Tibial nerve (tissue), 4 donors: ENCODE measurements at places on chromosomes 3 and 15.

DNA sequence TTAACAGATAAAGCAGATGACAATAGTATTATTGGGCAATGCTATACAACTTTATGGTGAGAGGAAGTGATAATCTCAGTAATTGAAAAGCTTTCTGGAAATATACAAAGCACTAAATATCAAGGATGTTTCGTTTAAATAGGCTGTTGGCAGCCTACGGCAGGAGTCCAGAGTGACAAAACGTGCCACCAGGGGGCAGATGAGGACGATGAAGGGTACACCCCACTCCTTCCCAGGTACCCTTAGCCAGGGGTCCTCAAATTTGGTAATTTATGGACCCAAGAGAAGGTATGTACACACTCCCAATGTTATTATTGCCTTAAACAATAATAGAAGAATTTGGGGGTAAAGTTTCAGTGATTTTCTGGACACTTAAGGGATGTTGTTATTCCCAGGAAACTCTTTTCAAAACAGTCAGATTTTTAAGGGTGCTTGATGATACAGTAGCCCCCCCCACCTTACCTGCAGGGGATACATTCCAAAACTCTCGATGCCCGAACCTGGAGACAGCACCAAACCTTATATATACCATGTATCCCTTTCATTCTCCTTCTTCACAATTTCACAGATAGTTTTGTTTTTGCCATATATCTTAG lies 1.4 kb upstream of the MAGEL2 start:
- DNase-seq: peak; percentile 45

DNA sequence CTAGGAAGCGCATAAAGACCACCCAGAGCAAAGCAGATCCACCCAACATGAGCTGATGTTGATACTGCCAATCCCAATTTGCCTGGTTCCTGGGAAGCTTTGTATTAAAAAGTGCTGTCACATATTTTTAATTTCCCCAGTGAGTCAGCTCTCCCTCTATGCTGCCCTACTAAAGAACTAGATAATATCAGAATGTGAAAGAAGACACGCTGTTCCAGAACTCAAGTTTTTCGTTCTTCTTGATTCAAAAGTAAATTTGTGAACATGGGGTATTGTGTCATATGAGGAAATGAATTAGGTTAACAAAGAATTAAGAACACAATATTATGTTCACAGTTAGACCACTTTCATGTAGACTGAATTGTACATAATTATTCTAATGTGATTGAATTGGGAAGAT lies 734.2 kb upstream of the ALCAM start:
- no peak for DNase-seq

DNA sequence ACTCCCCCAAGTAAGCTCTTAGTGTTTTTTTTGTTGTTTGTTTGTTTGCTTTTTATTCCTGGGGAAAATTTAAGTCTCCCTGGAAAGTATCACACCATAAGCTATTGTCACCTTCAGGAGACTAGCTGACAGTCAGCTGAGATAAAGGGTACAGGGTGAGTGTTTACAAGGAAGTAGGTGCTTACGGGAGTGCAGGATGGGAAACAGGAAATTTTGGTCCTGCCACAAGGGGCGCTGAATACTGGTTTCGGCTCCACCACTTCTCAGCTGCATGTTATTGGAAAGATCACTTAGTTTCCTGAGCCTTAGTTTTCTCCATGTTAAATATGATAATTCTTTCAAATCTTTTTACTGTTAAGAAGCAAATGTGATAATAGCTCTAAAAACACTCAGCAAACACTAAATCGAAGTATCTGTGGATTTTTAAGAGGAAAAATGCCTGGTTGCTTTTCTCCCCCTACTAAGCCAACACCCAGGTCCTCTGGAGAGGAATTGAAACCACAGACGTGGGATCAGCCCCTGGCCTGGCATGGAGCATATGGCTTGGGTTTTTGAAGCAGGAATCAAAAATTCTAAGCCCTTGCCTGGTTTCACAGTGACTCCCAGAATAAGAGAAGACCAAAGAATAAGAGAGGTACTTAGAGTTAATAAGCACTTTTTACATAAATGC lies 90.7 kb downstream of the SCN11A start:
- DNase-seq: no peak

DNA sequence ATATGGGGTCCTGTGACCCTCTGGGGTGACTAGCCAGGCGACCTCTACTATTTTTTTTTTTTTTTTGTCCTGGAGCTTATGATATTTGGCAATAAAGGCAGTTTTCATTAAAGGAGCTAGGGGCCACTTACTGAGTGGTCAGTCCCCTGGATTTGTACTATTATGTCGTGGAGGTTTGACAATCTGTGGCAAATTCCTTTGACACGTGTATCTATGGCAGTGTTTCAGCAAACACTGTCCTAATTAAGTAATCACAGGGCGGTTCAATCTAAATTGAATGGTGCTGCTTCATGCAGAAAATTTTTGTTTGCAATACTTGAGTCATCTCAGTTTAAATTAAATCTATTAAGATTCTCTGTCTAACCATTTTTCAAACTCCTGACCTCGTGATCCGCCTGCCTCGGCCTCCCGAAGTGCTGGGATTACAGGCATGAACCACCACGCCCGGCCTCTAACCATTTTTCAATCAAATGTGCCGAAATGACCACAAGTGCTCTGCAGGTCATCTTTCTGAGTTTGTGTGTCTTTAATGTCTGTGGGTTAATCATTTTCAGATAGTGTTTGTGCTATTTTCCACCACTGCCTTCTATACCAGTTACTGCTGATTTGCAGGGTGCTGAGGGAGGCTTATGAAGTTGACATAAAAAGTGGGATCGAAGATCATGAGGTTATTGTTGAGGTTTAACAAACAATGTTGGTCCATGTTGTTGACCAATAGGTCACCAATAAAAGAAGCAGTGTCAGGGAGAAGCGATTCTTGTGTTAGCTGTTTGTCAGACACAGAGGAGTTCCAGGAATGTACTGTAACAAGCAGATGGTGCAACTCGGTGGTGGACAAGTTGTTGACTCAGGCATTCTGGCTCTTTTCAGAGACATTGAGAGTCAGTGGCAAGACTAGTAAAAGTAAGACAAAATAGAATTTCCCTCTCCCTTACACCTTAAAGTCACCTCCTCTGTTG lies 18.6 kb upstream of the SLC2A2 start:
- no peak for DNase-seq

GRCh38 chr15:29695489-29696167 lies 126.6 kb downstream of the TJP1 start:
- no peak for DNase-seq

DNA sequence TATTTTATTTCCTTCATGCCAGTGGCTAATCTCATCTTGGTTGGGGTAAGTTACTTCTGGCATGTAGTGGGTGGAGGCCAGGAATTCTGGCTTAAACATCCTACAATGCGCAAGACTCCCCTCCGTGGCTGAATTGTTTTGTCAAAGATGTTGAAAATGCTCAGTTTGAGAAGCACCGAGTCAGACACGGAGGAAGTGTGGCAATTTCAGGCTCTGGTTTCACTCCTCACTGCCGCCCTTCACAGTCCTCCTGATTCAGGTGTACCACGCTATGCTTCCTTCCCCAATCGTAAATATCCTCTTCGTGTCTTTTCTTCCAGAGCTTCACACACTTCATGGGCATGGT lies 150.7 kb downstream of the OPA1 start:
- DNase-seq: no peak

- no peak for DNase-seq
Observed at GRCh38 chr3:28556195-28556594, 207.6 kb upstream of the AZI2 start.

DNA sequence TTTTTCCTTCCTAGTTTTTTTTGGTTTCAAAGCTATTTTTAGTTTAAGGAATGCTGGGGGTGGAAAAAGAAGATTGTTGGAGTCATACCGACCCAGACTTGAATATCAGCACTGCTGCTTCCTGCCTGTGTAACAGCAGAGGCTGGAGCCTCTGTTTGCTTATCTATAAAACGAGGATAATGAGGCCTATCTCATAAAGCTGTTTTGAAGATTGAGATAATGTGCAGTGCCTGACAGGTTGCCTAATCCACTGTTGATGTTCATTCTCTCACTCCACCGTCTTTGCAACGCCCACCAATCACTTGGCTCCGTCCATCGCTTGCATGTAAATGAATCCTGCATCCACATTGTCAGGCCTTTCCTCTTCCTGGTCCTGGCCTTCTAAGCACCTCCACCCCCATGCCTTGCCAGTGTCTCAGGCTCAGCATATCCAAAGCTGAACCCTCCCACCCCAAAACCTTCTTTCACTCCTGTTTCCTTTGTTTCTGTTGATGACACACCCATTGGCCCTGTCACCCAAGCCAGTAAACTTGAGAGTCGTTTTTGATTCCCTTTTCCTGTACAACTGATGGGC lies 94.9 kb downstream of the MEX3B start:
- DNase-seq: no peak

- DNase-seq: no peak
Observed at GRCh38 chr3:31448035-31448881, 84.5 kb upstream of the STT3B start.

GRCh38 chr3:114350690-114351089 lies 56.9 kb downstream of the TIGIT start:
- DNase-seq: no peak

- no peak for DNase-seq
Observed at GRCh38 chr15:61367953-61368352, 138.9 kb upstream of the RORA start.

DNA sequence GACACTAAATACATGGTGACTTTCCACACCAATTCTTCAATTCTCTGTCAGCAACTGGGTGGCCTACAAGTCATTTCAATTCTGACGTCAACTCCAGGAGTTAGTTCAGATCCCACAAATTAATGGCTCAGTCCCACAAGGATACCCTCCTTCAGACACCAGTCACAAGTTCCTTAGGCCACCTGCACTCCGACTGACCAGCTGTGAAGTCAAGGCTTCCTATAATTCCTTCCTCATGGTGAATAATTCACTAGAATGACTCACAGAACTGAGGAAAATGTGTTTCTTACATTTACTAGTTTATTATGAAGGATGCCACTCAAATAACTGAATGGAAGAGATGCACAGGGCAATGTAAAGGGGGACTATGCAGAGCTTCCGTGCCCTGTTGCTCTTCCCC lies 6.3 kb upstream of the PIAS1 start:
- no peak for DNase-seq

GRCh38 chr15:77838061-77838460 lies 205.3 kb upstream of the LINGO1 start:
- DNase-seq: no peak

GRCh38 chr3:44159696-44160300 lies 81.9 kb upstream of the TOPAZ1 start:
- DNase-seq: no peak

DNA sequence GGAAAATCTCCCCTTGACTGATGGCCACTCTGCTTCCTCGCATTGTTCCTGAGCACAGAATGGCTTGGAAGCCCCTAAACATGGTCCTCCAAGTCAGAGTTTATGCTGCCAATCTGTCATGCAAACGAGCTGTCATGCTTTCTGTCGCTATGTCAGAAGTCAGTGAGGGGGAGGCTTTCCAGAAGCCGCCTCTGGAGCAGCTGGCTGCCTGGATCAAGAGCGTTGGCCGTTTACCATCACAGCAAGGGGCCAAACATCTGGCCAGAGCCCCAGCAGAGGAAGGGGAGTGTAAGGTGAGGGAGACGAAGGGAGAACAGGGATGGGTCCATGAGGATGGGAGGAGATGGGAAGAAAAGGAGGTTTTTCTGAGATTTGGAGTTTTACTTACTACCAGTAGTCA lies 372.6 kb upstream of the NR2F2 start:
- DNase-seq: no peak

DNA sequence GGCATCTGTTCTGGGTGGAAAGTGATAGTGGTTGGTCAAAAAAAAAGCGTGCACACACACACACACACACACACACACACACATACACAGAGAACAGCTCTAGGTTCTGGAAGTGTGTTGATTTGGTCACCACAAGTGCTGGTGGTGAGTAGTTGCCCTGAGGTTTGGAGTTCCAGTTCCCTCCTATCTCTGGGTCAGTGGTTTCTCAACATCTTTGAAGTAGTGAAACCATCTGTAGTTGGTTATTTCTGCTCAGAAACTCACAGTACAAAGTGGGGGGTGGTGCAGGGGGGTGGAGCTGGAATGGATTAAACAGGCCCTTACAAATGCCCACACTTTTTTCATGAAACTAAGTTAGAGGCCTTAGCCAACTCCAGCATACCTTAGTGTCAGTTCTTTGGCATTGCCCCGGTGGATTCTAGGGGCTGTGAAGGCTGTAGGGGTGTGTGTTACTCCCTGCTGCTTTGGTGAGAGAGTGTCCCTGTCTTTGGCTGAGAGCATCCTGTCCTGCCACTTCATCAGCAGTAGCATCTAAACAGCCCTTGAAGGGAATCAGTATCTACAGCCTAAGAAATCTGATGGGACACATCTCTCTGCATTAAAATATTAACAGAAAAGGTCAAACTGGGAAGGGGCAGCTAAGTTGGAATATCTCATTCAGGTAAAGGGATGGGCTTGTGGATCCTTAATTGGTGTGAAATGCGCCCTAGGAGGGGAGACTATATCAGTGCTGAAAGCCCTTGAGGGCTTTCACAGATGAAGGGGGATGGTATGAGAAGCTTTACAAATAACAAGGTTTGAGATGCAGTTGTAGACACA lies 20.6 kb downstream of the SMAD3 start:
- no peak for DNase-seq

DNA sequence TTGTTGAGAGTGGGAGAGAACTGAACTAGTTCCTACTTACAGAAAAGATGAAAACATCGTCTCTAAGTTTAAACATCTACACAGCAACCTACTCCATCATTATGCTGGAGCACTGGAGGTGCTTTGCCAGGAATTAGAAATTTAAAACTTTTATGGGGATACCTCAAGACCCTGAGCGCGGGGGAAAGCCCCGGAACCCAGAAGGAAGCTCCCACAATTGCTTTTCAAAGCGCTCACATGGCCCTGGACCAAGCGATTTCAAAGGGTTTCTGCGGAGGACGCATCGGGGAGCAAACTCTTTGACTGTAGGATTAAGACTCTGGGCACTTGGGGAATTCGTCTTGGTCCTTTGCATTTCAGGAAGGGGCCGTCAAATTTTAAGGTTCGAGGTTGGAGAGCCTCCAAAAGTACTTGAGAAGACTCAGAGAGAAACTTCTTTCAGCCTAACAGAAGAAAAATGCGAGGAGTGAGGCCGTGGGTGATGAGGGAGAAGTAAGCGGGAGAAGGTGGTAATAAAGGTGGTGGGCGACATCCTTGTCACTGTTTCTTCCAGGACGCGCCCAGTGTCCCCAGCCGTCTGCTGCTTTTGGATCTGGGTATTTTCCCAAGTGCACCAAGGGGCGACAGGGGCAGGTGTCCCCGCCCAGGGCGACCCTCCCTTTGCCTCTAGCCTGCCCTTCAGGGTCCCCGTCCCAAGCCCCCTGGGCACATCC lies 591 bp downstream of the PROK2 start:
- no peak for DNase-seq

GRCh38 chr3:6526321-6526720 lies 334.6 kb upstream of the GRM7 start:
- DNase-seq: no peak

- DNase-seq: no peak
Observed at GRCh38 chr15:50783895-50784294, 18.4 kb upstream of the SPPL2A start.

DNA sequence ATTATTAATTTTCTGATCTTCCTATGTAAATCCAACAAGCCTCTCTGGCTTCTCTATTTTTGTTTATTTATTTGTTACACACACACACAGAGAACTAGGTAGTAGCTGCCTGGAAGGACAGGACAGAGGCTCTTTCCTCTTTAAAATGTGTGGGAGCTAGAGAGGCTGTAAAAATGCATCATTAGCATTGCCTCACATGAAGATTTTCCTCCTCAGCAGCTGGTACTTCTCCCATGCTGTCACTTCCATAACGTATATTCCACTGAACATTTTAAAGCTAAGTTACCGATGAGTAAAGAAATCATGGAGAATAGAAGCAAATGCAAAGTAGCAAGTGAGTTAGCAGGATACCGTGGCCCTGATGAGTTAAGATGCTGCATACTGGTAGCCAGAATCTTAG lies 63.9 kb downstream of the IMPG2 start:
- no peak for DNase-seq

GRCh38 chr15:98868564-98868963 lies 139.0 kb downstream of the PGPEP1L start:
- DNase-seq: no peak
